ENCODE measurements at places on chromosomes 16 and 17.

- no peak for DNase-seq
Observed at GRCh38 chr17:76909971-76910760, 42.0 kb downstream of the MGAT5B start.

- no peak for DNase-seq
Observed at GRCh38 chr16:88352261-88353200, 30.2 kb upstream of the ZNF469 start.

DNA sequence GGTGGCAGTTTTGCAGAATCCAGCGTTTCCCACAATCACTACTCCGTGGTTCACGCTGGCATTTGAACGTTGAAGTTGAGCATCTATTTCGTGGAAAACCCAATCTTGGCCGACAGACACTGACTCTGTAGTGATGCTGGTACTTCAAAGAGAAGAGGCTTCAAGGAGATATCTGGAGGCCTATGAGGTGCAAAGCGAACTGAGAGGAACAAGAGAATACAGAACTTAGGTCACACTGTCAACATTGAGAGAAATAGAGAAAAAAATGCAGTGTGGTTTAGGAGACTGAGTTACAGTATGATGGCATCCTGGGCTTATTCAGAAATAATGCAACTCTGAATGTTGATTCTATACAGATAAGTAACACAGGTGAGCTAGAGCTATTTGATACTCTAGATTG lies 16.0 kb downstream of the CCL16 start:
- no peak for DNase-seq

DNA sequence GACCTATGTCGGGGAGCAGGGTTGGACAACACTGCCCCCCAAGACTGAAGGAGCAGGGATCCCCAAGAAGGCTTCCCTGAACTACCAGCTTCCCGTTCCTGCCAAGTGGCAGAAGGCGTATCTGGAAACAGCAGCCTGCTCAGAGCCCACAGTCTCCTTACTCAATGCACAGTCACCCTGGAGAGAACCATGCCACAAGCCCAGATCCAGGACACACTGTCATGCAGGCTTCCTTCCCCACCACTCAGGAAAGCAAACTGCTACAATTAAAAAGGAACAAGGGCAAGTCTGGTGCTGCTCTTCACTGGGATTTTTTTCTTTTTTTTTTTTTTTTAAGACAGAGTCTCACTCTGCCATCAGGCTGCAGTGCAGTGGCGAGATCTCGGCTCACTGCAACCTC lies 8.2 kb downstream of the WDR45B start:
- no peak for DNase-seq

DNA sequence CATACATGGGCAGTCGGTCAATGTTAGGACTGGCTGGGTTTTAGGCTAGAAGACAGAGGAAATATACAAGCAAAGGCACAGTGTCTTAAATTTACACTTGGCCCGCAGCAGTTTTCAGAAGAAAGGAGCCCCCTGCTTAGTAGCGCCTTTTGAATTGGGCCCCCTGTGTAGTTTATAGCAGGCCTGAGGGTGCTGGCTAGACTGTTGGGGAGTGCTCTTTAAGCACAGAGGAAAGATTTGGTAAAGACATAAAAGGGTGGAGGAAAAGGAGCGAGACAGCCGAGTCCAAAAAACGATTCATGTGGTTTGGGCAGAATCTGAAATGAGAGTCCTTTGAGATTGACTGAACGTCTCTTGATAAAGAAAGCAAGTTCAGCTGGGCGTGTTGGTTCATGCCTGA lies 10.6 kb downstream of the RMI2 start:
- no peak for DNase-seq

GRCh38 chr17:37384560-37385149 lies 8.9 kb downstream of the C17orf78 start:
- DNase-seq: no peak

DNA sequence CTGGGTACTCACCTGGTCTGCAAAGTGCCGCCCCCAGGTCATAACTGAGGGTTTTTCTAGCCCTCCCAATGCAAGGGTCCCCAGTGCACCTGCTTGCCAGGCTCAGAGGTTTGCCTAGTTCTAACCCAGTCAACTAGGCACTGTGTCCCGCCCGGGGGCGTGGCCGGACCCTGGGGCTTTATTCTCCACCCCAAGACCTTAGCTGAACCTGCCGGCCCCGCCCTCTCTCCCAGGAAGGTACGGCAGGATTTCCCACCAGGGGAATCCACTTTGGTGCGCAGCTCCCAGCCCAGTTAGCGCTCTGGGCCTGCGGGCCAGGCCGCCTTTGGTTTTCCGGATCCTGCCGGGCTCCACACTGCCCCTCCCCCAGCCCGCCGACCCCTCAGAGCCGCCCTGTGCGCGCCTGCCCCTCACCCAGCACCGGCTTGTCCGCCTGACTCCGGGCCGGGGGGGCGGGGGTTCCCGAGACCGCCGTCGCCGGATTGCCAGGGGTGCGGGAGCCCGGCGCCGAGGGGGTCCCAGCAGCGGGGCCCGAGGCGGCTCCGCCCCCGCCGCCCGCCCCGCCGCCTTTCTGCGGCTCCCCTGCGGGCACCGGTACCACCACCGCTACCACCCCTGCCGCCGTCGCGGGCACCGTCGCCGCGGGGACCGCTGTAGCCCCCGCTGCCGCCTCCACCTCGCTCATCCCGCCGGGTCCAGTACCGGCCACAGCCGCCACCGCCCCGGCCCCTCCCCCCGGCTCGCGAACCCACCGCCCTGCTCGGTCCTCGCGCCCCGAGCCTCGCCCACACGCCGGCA lies 424 bp downstream of the YBX2 start:
- no peak for DNase-seq

DNA sequence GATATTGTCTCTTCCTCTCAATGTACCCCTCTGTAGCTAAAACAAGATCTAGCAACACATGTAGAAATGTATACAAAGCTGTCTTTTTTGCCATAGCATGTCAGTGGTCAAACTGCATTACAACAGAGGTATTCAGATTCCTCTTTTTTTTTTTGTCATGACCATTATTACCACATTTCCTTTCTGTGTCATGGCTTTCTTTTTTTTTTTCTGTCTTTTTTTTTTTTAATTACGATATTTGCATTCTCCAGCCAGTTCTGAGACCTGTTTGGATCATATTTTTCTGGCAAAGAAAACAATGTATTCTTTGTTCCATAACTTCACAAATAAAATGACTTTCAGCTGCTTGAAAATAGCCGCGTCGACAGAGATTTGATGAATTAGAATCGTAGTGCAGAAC lies 27.4 kb upstream of the CAPNS2 start:
- DNase-seq: no peak

DNA sequence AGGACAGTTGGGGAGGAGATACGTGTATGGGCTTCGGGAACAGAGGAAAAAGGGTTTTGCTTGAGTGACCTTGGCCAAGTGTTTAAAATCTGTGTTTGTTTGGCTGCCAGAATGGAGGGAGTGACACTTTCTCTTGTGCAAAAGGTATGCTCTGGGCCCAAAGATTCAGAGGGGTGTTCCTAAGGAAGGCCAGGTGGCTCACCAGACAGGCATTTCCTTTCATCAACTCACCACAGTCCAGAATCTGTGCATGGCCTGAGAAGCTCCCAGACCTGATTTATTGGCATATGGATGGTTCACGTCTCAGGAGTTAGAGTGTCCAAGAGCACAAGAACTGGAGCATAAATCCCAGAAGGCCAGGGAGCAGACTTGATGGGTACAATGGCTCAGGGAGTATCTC lies 53.4 kb upstream of the NLK start:
- DNase-seq: no peak

DNA sequence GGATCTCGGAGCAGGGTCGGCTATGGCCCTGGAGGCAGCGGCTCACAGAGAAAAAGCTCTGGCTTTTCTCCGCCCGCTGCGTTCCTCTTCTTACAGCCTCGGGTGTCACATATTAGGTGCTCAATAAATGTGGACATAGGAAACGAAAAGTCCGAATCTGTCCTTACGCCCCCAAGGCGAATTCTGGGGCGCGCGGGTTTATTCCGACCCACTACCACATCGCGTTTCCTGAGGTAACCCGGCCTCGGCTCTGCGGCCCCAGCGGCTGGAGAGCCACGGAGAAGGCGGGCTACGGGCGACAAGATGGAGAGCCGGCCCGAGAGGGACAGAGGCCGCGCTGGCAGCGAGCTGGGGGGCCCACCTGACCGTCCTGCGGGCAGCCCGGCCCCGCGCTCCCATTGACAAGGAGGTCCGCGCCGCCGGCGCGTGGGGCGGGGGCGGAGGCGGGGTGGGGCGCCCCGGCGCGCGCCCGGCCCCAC lies 573 bp upstream of the GNAO1 start:
- DNase-seq: no peak

GRCh38 chr17:77321649-77322513 lies 181.1 kb downstream of the SEC14L1 start:
- DNase-seq: no peak

- no peak for DNase-seq
Observed at GRCh38 chr17:1197781-1198490, 18.2 kb upstream of the ABR start.

DNA sequence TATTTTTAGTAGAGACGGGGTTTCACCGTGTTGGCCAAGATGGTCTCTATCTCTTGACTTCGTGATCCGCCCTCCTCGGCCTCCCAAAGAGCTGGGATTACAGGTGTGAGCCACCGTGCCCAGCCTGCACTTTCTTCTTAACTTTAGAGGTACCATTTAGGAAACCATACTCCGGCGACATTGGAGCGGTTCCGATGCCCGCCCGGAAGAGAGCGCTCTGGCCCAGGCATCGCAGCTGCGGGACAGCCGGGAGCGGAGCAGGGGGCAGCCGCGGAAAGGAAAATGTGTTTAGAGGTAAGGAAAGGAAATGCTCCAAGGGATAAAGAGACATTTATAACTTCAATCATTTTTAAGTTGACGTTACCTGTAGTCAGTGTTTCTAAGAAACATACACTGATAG lies 6.0 kb upstream of the HS3ST3B1 start:
- DNase-seq: no peak

DNA sequence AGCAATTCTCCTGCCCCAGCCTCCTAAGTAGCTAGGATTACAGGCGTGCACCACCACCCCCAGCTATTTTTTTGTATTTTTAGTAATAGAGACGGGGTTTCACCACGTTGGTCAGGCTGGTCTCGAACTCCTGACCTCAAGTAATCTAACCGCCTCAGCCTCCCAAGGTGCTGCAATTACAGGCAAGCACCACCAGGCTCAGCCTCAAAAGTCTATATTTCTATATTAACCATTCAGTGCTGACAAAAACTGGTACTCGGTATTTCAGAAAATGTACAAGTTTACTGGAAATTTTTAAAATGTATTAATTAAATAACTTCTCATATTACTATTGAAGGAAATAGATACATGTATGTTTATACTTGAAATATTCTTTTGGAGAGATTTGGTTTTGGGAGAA lies 1.4 kb upstream of the HEXD start:
- DNase-seq: no peak

- DNase-seq: peak; percentile 16
Observed at GRCh38 chr17:9645851-9646545, 681 bp downstream of the USP43 start.

GRCh38 chr17:69164206-69164605 lies 22.5 kb upstream of the ABCA6 start:
- DNase-seq: no peak

GRCh38 chr17:46118964-46119363 lies 74.3 kb downstream of the KANSL1 start:
- no peak for DNase-seq

DNA sequence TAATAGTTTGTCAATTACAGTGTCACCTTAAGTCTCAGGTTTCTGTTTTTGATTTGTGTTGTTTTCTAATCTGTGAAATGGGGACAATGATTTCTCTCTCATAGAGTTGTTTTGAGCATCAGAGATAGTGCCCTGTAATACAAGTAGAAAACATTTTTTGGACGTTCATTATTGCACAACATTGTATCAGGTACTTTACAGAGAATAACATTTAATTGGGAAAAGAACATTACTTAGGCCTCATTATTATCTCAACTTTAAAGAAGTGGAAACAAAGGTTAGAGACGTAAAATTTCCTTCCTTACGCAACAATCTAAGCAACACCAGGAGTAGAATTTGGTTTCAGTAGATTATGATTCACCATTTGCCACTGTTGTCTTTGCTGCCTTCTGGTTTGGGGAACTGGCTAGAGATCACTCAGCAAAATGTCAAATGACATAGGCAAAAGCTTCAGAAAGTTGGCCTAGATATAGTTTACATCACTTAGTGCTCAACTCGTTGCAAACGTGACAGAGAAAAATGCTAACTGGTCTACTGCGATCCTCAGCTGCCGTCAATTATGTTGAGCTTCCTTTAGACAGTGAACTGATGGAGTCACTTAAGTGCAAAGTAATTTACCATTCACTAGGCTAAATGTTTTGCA lies 1026.8 kb downstream of the CDH11 start:
- DNase-seq: no peak

GRCh38 chr17:81870981-81871386 lies at the start of gene ARHGDIA:
ARHGDIA (minus strand) TSS chr17:81871337; CDS start chr17:81869930, 1,407 bp downstream.
- DNase-seq: no peak

GRCh38 chr16:76940251-76940650 lies 250.7 kb upstream of the MON1B start:
- DNase-seq: no peak

- no peak for DNase-seq
Observed at GRCh38 chr17:44581868-44582267, 24.6 kb downstream of the FZD2 start.

DNA sequence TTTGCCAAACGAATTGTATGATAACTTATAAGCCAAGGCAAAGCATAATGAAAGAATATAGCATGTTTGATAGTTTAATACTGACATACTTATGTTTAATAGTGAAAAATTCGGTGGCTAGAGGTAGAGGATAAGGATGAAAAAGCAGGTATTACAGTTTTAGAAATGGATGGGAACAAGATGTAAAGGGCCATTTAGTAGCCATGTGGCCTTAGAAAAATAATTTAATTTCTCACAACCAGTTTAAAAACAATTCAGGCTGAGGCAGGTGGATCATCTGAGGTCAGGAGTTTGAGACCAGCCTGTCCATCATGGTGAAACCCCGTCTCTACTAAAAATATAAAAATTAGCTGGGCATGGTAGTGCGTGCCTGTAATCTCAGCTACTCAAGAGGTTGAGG lies 119.5 kb upstream of the NACA2 start:
- no peak for DNase-seq

- DNase-seq: no peak
Observed at GRCh38 chr17:1029196-1029921, 32.4 kb downstream of the TIMM22 start.

DNA sequence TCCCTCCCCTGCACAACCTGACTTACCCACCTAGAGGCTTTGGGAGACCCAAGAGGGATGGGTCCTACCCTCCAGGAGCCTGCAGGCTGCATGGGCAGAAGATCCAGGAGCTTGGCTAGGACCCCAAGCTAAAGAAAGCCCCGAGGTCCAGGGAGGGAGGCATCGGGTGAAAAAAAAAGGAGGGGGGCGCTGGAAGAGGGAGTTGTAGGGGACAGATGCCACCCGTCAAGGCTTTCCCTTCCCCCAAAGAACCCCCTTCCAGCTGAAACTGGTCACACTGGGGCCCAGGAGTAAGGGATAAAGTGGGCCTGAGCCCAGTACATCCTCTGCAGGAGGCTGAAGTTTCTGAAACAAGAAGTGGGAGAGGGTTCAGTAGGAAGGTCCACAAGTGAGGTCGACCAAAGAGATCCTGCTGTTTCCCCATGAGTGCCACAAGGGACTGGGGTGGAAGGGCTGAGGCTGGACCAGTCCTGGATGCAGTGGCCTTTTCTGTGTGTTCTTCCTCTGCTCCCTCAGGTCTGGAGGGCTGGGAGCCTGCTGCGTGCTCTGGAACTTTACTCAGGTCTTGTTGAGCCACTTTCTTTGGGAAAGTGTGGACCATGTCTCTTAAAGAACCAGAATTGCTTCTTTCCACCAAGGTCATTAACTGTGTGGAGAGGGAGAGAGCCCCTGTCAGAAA lies 14.2 kb upstream of the CBFB start:
- no peak for DNase-seq

- no peak for DNase-seq
Observed at GRCh38 chr17:58521680-58522079, 7.2 kb upstream of the MTMR4 start.

GRCh38 chr16:29791845-29792807 lies 1.6 kb downstream of the KIF22 start:
- DNase-seq: no peak

All from CD4-positive, CD25-positive, alpha-beta regulatory T cell (primary cell).